ENCODE measurements at places on chromosomes 13 and 19.

DNA sequence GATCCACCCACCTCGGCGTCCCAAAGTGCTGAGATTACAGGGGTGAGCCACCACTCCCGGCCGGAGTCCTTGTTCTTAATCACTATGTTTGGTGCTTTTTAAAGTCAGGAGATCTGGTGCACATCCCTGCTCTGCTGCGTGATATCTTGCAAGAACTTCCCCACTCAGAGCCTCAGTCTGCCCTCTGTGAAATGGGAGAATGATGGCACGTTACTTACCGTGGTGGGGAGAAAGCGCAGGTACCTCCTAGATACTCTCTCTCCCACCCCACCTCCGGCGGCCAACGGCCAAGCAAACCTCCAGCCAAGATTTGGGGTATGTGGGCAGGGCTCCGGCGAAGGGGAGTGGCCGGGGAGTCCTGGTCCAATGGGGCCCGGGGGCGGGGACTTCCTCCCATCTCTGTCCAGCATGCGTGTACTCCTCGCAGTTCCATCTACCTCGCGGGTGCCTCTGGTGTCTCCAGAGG, at the start of gene RYR1:
TSS of gene RYR1 (plus strand) at position 424 of the 466 bp plus-strand sequence. CDS start 139 bp downstream, outside the sequence.
- peak; percentile 88 for DNase-seq

DNA sequence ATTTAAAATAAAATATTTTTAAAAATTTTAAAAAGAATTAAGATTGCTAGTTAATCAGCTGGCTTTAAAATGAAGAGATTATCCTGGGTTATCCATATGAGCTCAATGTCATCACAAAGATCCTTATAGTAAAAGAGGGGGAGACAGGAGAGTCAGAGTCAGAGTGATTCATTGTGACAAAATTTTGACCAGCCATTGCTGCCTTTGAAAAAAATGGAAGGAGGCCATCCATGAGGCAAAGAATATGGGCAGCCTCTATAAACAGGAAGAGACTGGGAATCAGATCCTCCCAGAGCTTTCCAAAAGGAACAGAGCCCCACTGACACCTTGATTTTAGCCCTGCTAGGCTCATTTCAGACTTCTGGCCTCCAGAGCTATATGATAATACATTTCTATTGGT, 9.3 kb upstream of the RUBCNL start:
- no peak for DNase-seq

- no peak for DNase-seq
These were observed 52.9 kb downstream of the NDFIP2 start for GRCh38 chr13:79533781-79534400.

DNA sequence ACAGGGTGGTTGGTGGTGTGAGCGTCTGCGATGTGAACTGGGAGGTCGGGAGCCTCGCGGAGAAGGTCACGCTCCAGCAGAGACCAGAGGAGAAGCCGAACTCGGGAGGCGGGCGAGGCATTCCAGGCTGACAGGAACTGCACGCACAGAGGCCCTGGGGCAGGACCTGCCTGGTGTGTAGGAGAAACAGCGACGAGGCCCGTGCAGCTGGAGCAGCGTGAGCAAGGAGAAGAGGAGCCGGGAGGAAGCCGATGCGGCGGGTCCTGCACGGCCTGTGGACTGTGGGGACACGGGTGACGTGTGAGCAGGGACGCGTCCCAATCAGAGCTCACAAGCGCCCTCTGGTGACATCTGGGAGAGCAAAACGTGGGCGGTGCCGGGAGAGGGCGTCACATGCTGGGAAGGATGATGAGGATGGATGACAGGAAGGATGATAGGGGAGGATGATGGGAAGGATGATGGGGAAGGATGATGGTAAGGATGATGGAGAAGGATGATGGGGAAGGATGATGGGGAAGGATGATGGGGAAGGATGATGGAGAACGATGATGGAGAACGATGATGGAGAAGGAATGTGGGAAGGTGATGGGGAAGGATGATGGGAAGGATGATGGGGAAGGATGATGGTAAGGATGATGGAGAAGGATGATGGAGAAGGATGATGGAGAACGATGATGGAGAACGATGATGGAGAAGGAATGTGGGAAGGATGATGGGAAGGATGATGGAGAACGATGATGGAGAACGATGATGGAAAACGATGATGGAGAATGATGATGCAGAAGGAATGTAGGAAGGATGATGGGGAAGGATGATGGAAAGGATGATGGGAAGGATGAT, 16.1 kb upstream of the MADCAM1 start:
- DNase-seq: peak; percentile 71

- no peak for DNase-seq
These were observed 88.3 kb upstream of the TEX29 start for GRCh38 chr13:111232191-111232590.

GRCh38 chr13:20057963-20058362, 99.4 kb downstream of the ZMYM2 start:
- no peak for DNase-seq

- DNase-seq: no peak
These were observed 7.4 kb upstream of the TIMM13 start for GRCh38 chr19:2434721-2435265.

DNA sequence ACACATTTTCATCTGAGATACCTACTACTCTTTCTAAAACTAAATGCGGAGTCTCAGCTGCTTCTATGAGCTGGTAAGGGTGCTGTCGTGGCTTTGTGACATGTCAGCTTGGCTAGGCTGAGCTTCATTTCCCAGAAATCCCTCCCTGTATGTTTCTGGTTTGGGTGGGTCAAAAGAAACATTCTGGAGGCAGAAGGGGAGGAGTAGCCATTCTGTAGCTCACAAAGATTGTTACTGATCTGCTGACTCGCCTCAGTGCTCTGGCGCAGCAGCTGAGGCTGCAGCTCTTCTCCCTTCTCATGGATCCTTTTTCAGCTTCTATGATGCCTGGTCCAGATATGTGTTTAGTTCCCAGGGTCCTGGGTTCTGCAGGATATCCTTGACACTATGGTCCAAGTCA, 114.7 kb downstream of the RAP2A start:
- DNase-seq: no peak

GRCh38 chr13:114077099-114077932, 55.1 kb downstream of the RASA3 start:
- DNase-seq: peak; percentile 77

DNA sequence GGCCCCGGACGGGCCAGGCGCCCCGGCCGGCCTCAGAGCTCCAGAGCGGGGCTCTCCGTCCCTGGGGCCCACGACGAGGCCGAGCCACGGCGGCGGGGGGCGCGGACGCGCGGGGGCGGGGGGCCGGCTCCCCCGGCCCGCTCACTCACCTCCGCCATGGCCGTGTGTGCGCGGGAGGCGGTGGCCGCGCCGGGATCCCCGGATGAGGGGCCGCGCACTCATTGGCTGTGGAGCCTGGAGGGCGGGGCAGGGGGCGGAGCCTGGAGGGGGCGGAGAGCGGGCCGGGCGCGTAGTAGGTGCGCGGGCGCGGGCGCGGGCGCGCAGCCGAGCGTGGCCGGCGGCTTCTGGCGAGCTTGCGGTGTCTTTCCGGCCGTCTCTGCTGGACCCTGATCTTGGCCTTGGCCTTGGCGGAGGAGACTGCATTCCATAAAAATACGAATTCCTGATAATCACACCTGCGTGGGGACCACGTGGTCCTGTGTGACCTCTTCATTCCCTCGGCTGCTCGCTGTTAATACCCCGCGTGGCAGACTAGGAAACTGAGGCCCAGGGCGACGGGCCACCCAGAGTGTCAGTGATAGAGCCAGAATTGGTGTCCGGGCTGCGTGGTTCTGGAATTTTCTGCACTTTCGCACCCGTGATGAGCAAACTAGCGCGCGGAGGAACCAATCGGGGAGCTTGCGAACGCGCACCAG, at the start of gene MIER2:
TSS of gene MIER2 (minus strand) at position 172 of the 695 bp plus-strand sequence. CDS start at position 158, 14 bp downstream.
- DNase-seq: peak; percentile 61

GRCh38 chr19:18875726-18876125, 20.2 kb downstream of the CERS1 start:
- DNase-seq: no peak

- peak; percentile 85 for DNase-seq
These were observed 4.8 kb downstream of the MKNK2 start for GRCh38 chr19:2046046-2046907.

GRCh38 chr19:50500060-50500752, 10.8 kb downstream of the JOSD2 start:
- DNase-seq: no peak

DNA sequence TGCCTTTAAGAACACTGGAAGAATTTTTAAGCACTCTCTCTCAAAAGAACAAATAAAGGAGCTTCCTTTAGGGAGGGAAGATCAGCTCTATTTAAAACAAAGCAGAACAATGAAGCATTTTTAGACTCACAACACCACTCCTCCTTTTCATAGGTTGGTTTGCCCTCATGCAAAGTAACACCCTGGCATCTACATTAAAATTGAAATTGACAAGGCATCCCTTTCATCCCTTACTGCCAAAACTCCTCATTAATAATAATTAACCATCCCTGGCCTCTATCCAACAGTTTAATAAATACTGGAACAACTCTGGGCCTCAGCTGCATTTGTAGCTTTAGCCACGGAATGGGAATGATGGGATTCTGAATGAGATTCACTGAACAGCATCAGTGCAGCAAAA, 929.1 kb downstream of the PCDH9 start:
- DNase-seq: no peak

DNA sequence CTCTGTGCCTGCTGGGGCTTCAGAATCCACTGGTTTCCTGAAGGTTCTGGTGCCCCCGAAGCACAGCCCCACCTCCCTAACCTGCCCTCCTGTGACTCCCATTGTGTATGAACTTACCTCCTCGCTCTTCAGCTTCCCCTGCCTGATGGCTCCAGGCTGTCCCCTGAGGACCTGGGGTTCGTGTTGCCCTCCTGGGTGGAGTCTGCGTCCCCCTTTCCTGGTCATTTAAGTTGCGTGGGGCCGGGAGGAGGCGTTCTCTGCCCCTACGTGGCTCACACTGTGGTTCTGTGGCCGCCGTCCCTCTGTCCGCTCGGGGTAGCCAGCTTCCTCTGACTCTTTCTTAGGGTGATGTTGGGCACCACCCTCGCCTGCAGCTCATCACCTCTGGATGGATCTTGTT, 13.9 kb downstream of the TFDP1 start:
- DNase-seq: no peak

DNA sequence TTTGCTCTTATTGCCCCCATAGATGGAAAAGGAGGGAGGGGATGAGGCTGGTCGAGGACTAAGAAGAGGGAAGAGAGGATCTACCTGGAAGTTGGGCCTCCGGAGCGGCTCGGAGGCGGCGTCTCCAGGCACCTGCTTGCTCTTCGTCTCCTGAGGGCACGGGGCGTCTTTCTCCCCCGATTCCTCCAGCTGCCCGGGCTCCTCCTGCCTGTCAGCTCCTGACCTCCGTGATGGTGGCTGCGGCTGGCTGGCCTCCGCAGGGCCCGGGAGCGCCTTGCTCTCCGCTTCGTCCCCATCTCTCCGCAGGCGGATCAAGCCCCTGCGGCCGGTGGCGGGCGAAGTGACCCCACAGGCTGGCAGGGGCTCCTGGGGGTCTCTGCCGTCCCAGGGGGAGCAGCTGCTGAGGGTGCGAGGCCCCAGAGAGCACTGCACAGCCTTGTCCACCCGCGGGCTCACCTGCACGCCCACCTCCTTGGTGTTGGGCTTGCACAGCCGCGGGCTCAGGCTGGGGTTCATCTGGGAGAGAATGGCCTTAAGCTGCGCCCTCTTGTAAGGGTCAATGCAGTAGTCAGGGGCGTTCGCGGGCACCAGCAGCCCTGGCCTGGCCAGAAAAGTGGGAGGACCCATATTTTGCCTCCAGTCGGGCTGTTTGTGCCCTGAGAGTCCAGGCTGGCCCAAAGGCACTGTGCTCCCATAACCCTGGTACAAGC, 3.8 kb downstream of the ZAR1L start:
- no peak for DNase-seq

GRCh38 chr19:48660852-48661710, 11.7 kb downstream of the NTN5 start:
- peak; percentile 94 for DNase-seq

DNA sequence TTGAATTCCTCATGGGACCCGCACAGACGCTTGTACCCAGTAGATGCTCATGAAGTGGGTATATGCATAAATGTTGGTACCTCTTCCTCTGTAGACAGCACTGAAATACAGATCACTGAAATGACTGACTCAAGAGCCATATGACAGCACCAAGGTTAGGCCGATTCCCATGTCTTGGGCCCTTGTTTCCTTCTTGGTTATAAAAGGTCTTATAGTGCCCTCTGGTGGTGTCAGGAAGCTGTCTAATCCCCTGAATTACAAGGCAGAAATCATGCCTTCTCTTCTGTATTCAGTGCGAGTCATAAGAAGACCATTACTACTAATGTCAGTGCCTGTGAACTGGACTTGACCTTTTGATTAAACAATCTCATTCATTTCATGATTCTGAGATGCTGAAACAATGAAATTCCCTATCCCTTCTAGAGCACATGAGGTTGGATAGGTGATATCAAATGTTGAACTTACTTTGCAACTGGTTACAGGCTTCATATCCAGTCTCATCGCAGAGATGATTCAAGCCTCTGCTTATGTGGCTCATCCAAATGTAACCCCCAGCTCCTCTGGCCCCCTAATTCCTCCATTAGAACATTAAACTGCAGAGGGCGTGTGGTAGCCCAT, 59.7 kb downstream of the SPATA13 start:
- DNase-seq: peak; percentile 69

GRCh38 chr13:95343944-95344343, 42.7 kb upstream of the ABCC4 start:
- no peak for DNase-seq

DNA sequence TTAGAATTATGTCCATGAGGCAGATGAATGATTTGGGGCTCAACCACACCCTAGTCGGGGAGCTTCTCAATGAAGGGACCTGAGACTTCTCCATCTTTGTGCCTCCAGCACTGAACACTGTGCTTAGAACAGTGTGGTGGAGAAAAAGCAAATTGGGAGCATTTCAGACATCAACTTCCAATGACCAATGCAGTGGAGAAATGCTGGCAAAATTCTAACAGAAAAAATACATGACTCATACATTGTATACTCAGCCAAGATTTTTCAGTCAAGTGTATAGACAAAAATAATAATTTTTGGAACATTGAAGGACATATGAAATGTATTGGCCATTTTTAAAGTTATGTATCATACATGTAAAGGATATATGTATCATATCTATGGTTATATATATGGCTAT, 134.7 kb downstream of the FGF14 start:
- no peak for DNase-seq

DNA sequence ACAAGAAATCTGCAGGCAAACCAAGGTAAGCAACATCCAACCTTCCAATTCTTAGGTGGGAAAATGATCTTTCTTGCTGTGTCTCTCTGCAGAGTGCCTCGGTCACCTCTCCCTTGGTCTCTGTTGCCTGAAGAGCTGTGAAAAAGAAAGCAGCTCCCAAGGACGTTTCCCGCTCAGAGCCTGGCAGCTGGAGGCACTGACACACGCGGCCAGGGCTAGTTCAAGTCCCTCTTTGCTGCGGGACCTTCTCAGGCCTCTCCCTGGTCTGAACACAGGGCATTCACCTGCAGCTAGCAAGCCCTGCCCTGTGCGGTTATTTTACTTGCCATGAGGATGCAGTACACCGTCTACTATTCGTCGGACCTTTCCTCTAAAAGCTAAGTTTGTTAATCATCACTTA, 3.8 kb downstream of the MED26 start:
- no peak for DNase-seq

GRCh38 chr13:52345048-52345447, 60.9 kb downstream of the THSD1 start:
- no peak for DNase-seq

- peak; percentile 90 for DNase-seq
These were observed 11.5 kb upstream of the CCDC97 start for GRCh38 chr19:41298348-41298964.

Data from lower leg skin (tissue), 4 donors.